ENCODE measurements at places on chromosomes 7 and 10.

DNA sequence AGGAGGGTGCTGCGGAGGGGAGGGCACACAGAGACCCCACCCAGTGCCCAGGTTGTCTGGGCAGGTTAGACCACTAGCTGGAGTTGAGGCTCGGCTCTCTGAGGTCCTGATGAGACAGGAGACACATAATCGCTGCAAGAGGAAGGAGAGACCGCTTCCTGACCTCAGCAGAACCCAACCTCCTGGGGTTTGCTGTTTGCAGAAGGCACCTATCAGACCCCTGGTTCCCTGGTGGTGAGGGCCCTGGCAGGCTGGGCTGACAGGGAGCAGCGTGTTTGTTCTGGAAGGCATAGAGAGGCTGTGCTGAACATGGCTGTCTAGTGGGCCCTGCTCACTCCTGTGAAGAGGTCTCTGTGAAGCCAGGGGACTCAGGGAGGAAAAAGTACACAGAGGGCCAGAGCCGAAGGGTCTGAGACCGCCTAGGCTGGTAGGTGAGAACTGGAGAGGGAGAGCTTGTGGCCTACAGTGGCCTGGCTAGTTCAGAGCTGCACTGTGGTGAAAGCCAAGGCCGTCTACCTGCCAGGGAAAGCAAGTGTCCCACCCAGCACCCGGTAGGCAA, 39.4 kb upstream of the NPFFR1 start:
- DNase-seq = no peak

DNA sequence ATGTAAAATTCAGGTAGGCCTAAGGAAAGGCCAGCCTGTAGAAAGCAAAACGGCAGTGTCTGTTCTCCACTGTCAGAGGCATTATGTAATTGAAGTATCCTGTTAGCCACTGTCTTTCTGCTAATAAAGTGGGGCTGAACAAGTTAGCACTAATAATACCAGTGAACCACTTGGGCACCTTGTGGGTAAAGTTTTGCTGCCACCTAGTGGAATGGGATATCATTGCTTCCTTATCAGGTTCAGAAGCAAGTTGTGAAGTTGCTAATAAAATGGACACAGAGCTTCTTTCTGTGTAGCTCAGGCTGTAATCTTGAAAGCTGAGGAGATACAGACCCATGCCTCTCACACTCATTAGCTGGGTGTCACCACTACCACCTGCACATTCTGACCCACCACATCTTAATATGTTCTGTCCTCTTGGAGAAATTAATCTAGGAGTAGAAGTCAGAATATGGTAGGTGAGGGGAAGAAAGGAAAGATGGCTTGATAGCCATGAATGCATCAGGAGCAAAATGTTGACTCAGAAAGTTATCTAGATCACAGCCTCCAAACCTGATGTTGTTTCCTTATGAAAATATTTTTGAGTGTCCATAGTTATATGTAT, 175.1 kb downstream of the SEPTIN7 start:
- DNase-seq = peak; percentile 76

- peak; percentile 29 for DNase-seq
Observed at GRCh38 chr7:149027611-149028345, 527 bp downstream of the PDIA4 start.

DNA sequence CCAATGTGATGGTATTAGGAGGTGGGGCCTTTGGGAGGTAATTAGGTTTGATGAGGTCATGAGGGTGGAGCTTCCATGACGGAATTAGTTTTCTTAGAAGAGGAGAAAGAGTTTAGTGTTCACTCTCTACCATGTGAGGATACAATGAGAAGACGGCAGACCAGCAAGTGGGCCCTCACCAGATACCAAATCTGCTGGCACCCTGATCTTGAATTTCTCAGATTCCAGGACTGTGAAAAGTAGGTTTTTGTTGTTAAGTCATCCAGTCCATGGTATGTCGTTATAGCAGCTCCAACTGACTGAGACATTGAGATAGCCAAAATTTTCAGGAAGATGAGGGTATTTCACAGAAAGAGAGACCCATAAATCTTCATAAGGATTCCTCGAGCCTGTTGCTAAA, 3.6 kb upstream of the TMEM196 start:
- DNase-seq = no peak

GRCh38 chr7:150567871-150568301, 696 bp downstream of the GIMAP4 start:
- no peak for DNase-seq

DNA sequence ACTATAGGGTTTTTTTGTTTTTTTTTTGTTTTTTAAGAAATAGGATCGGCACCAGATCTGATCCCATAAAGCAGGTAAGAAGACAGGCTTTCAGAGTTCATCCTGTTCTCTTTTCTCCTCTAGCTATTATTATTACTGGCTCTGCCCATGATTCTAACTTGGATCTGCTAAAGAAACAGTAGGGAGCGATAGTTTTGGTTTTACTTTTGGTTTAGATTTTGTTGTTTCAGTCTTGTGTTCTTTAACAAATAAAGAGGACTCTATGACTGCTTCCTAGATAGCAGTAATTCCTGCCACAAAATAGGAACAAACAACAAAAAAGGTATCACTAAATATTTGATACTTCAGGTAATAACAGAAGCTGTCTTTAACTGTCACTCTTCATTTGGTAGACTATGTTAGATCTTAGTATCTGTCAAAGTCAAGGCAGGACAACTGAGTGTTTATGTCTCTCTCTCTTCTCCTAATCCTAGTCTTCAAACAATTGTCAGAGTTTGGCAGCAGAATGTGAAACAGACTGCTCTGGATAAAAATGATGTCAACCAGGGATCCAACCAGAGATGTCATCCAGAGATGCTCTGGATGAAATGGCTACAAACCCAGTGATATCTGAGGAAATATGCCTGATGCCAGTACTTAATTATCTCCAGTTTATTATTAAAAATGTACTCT, 99.8 kb downstream of the KMT2C start:
- DNase-seq = no peak

- DNase-seq = no peak
Observed at GRCh38 chr10:69730251-69731156, 71.2 kb upstream of the COL13A1 start.

DNA sequence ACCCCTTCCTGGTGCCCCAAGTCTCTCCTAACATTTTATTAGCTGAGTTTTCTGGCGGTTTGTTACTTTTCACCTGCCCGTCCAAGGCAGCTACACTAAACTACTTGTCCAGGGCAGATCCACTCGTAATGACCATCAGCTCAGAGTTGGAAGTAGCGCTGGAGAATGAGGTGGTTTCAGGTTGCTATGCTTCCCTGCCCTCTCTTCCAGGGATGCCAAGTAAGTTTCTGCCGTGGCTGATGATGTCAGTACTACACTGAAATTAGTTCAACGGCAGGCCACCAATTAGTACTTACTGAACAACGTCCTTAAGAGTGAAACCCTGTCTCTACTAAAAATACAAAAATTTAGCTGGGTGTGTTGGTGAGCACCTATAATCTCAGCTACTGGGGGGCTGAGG, 55.2 kb downstream of the DIP2C start:
- no peak for DNase-seq

DNA sequence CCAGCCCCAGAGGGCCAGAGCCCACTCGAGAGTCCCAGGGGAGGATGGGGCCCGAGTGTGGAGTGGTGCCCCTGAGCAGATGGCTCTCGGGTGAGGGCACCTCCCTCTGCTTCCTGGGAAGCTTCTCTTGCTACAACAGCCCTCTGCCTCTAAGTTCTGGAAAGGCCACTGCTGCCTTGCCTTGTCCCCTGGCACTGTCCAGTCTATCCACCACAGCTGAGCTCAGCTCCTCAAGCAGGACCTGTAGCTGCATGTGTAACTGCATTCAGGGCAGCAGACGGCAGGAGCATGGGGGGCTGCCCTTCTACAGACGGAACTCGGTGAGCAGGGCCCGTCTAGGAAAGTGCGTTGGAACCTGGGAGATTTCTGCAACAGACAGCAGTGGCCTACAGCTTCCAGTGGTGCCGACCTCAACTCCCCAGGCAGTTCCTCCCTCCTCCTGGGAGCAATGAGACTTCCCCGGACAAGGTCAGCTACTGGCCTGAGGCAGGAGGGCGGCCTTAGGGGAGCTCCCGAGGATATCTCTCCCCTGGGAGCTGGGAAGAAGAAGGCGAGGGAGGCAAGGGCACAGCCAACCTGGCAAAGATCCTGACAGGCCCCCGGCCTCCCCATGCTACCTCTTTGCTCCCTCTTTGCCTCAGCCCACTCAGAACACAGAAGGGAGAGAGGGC, 88.5 kb downstream of the DLG5 start:
- no peak for DNase-seq

DNA sequence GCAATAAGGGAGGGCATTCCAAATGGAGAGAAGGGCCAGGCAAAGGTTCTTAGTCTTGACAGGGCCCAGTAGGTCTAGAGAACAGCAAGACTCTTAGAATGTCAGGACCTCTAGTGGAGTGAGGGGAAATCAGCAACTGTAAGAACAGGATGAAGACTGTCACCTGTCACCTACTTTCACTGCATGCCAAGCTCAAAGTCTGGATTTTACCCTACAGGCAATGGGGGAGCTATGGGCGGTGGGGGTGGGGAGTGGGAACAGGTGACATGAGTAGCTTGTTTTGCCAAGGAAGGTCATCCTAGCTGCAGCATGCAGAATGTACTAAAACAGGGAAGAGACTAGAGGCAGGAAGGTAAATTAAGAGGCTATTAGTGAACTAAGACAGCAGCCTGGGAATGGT, 18.3 kb downstream of the GOT1 start:
- DNase-seq = no peak
